Hematopoietic multipotent progenitor cell treated with erythropoietin and hydrocortisone succinate and interleukin-3 and kit ligand, for 4 days (in vitro differentiated cells): ENCODE measurements at places on chromosomes 13 and 19.

GRCh38 chr13:73059460-73060250, 850 bp downstream of the KLF5 start:
- DNase-seq = peak; percentile 66

DNA sequence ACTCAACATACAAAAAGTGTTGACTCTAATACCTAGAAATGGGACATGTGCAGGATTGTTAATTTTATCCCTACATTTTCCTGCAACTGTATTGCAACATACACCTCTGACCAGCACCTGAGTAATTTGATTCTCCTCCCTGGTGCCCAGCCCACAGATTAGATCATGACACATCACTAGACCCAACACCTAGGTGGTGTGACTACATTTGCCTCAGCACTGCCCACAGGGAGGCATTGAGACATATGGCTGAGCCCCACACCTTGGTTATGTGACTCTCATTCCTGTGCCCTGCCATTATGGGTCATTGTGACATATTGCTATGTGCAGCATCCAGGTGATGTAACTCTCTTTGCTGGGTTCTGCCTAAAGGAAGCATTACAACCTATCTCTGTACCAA, 13.2 kb upstream of the ZNF254 start:
- DNase-seq = no peak

DNA sequence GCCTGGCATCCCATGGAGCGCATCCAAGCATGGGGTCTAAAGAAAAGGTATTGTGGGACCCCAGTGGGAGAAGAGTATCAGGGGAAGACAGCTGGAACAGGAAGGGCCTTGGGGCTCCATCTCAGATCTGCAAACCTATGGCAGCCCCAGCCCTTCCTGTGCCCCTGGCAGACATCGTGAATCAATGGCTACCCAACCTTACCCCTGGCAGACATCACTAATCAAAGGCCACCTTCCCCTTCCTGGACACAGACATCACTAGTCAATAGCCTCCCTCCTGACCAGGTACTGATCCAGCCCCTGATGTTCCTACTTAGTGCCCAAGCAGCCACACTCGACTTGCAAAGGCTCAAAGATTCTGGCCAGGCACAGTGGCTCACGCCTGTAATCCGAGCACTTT, 15.8 kb downstream of the F2RL3 start:
- no peak for DNase-seq

- DNase-seq = no peak
Measured at GRCh38 chr13:101429733-101430132, 13.4 kb upstream of the NALCN start.

DNA sequence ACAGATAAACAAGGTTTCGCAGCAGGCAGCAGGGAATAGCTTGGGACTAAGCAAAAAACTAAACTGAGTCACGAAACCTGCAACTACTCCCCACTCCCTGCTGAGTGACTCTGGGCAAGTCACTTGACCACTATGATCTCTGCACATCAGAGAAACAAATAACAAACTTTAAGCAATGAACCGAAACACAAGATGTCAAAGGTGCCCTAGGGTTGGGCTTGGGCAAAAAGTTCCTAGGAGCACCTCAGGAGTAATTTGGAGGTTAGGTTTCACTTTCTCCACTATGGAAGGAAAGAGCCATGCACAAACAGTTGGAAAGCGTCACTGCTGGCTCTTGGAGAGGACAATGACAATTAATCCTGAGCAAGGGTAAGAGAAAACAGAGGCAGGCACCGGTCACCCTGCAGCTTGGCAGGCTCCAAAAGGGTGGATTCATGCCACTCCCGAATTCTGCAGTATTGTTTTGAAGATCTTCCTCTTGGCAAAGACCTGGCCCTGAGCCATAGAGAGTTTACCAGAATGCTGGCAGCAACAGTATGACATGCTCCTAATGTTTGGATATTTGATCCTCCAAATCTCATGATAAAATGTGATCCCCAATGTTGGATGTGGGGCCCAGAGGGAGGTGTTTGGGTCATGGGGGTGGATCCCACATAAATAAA, 60.3 kb downstream of the CRYL1 start:
- DNase-seq = no peak

GRCh38 chr19:46353730-46354528, 7.0 kb downstream of the PPP5C start:
- DNase-seq = no peak

- DNase-seq = no peak
Measured at GRCh38 chr19:1729568-1729925, 23.8 kb upstream of the ONECUT3 start.

DNA sequence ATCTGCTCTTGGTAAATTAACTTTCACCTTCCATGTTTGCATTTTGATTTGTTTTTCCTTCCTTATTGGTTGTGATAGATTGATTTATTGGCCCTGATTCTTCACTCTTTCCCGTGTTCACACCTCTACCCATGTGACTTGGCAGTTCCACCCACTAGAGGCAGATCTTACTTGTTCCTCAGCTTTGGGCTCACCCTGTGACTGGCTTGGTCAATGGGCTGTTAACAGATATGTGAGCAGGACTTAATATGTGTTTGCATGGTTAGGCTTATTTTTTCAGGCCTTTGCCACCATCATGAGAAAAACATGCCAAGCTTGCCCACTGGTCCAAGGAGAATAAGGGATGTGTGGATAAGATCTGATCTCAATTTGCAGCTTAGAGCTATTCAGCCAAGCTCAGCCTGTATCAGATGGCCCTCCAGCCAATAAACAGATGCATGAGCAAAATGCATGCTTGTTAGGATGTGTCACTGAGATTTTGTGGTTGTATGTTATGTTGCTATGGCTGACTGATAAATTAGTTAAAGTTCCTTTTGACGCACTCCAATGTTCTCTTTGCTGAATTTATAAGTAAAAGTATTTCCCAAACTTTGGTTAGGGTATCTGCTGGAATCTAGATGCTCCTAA, 48.0 kb downstream of the RGCC start:
- no peak for DNase-seq
